ENCODE measurements at places on chromosomes 2 and 18.

GRCh38 chr2:129877795-129878775 lies 101.4 kb upstream of the RAB6C start:
- no peak for DNase-seq

GRCh38 chr2:218983263-218983933 lies 1.6 kb downstream of the FEV start:
- DNase-seq = peak; percentile 34

DNA sequence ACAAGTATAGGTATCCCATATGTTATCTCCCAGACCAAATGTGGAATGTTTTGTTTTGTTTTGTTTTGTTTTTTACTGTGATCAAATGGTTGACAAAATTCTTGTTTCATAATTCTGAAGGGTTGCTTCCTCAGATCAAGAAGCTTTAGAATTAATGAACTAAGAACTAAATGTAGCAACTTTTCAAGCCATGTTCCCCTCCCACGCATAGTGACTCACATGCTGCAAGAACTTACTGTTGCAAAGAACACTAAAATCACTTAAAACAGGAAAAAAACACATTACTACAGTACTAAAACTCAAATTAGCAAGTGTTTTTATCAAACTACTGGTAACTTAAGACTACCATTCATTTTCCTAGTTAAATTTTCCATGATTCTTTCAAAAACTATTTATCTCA lies 30.6 kb downstream of the HNRNPLL start:
- DNase-seq = no peak

- no peak for DNase-seq
Measured at GRCh38 chr2:65615602-65616001, 183.2 kb upstream of the SPRED2 start.

DNA sequence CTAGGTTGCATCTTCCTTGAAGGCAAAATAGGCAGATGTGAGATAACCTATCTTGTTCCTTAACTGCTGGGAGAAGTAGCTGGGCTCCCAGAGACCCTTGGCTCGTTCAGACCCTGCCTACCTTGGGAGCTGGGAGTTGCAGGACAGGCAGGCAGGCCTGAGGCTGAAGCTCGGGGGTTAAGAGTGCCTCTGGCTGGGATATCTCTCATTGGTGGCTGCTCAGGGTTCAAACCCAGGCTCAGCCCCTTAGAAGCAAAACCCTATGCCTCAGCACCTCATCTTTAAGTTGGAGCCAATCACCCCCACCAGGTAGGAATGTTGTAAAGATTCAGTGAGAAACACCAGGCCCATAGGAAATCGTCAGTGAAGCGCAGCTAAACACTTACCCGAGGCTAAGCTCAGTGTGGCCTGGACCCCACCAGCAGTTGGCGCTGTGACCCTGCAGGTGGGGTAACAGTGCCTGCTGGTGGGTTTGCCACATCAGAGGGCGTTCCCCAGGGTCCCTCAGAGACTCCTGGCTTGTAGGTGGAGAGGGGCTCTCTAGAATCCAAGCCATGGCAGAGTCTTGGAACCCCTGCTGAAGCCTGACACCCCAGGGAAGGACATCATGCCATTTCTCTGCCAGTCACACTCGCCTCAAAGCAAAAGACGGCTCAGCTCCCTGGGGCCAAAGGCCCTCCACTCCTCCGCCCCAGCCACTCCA lies 54.6 kb upstream of the GPR17 start:
- peak; percentile 75 for DNase-seq

DNA sequence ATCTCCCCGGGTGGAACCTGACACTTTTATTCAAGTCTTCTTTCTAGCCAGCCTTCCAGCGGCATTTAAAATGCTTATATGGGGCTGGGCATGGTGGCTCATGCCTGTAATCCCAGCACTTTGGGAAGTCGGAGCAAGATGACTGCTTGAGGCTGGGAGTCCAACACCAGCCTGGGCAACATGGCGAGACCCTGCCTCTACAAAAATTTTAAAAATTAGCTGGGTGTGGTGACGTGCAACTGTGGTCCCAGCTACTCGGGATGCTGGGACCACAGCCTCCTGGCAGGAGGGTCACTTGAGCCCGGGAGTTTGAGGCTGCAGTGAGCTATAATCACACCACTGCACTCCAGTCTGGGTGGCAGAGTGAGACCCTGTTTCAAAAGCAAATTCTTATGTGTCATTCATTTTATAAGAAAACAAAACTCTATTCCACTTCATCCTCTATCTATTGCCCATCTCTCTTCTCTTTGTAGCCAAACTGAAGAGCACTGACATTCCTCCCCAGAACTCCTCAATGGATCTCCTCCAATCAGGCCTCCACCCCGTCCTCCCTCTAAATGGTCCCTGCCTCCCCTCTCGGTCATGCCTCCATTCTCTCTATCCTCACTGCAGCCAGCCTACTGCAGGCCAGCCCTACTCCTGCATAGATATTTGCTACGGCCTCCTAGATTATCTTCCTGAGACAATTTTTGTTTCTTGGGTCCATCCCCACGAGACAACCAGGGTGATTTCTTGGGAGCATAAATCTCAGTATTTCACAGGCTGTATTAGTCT lies 18.0 kb upstream of the RHOB start:
- DNase-seq = no peak

DNA sequence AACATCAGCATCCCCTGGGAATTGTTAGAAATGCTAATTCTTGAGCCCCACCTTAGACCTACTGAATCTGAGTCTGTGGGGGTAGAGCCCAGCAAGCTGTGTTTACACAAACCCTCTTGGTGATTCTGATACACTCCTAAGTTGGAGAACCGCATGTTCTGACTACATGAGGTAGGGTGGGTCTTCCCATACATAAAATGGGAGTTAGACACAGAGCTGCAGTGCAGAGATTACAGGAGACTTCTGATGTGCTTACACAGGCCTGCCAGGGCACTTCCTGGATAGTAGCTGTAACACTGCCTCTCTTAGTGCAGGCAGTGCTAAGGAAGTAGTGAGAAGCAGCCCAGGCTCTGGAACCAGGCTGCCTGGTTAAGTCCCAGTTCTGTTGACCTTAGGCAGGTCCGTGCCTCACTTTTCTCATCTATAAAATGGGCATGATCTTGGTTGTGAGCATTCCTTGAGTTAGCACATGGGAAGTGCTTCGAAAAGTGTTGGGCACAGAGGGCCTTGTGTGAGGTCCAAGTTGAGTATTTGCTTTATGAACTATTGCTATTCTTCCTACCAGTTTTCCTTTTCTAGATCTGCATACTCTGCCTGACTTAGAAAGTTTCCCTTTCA lies 67.3 kb downstream of the GLI2 start:
- no peak for DNase-seq

DNA sequence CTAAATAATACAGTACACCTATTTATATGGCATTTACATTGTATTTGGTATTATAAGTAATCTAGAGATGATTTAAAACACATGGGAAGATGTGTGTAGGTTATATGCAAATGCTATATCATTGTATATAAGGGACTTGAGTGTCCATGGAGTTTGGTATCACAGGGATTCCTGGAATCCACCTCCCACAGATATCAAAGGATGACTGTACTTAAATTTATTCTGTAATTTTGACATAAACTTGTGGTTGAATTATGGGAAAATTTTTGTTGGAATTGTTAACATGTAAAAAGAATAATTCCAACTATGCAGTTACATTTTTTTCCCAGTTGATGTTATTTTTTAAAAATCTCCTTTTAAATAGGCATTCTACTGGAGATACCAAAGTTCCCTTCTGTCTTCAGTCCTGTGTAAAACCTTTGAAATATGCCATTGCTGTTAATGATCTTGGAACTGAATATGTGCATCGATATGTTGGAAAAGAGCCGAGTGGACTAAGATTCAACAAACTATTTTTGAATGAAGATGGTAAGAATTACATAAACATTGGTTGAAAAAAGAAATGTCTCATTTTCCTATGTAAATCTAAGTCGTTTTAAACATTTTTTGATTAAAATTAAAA lies 24.1 kb downstream of the GLS start:
- no peak for DNase-seq

GRCh38 chr18:22778996-22779395 lies 154.1 kb upstream of the RBBP8 start:
- DNase-seq = no peak

DNA sequence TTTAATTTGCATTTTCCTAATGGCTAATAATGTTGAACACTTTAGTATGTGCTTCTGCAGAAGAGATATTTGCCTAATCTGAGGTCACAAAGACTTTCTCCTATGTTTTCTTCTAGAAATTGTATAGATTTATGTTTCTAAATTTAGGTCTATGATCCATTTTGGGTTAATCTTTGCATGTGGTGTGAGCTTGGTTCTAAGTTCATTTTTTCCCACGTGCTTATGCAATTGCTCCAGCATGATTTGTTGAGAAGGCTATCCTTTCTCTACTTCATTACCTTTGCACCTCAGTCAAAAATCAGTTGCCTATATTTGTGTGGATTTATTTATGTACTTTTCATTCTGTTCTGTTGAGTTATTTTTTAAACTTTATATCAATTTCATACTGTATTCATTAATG lies 15.0 kb upstream of the RNF103 start:
- no peak for DNase-seq

GRCh38 chr2:102110171-102110570 lies 32.4 kb upstream of the IL1R1 start:
- DNase-seq = no peak

DNA sequence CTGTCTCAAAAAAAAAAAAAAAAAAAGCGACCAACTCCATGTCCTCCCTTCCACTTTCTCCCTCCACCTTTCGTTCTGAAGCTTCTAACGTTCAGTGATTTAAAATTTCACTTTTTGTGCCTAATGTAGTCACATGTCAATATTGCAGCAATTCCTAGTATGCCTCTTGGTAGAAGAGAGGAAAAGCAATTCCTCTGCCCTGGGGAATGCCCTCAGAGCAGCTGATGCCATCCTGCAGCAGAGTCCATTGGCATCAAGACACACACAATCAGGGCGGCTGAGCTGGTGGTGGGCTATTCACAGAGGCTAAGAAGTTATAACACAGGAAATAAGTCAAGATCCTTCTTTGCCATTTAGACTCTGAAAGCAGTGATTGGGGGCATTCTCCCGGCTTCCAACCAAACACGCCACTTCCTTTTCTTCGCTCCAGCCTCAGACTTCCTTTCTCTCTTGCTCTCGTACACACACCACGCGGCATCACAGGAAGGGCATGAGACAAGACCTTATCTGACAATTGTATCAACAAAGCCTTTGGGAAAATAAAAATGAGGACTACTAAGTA lies 71.9 kb downstream of the MOGAT1 start:
- peak; percentile 61 for DNase-seq

DNA sequence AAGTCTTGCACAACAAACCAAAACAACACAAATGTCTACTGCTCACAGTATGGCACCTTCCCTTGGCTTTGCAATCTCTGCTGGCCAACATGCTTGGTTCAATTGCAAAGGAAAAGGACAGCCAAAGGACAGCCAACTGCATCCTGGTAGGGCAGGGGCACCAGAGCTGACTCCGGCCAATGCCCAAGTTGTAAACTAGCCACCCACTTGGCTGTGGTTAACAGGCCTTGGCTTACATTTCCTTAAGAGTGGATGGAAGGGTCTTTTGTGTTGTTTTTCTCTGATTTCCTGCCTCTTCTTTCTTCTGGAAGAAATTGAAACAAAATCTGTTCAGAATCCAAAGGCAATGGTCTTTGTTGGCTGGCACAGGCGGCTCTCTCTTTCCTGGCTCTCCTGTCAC lies 119.1 kb upstream of the TRIB2 start:
- DNase-seq = no peak

DNA sequence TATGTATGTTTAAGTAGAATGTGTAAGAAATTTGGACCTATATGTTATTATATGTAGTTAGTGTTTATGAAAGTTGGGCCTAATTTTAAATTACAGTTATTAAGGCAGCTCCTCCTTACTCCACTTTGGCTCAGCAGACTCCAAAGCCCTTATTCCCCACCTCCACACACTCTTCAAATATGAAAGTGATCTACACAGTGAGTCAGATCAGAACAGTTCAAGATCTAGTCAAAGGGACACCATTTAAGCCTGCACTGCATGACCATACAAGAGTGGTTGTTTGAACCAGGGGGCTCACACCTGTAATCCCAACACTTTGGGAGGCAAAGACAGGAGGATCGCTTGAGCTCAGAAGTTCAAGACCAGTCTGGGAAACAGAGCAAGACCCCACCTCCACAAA lies 21.2 kb upstream of the PMAIP1 start:
- no peak for DNase-seq

DNA sequence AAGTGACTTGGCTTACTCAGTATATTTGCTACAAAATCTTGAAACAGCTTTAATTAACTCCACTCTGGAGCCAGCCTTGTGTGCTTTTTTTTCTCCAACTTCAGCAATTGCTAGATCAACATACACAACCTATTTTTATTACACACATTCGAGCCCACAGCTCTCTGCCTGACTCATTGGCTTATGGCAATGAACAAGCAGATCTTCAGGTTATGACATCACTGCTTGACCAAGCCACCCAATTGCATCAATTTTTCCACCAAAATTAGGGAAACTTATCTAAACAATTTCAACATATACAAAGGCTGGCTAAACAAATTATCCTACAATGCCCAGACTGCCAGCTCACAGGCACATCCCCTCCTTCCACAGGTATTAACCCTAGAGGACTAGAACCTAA lies 39.6 kb upstream of the PDK1 start:
- DNase-seq = no peak

GRCh38 chr18:59189008-59189407 lies 30.9 kb upstream of the GRP start:
- no peak for DNase-seq

DNA sequence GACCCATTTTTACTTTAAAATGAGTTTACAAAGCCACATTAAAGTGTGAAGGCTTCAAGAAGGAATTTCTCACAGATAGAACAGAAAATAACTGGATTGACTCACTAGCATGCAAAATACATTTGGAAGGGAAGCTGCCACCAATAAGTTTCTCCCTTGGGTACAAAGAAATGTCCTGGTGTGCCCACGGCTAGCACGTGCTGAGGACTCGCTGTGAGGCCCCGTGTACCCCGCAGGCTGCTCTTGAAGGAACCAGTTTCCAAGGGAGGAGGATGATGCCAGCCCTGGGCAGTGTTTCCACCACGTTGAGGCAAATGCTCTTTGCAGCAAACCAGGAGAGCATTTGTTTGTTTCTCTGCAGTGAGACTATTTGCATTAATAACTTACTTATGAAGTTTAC lies 207.3 kb downstream of the SH3RF3 start:
- no peak for DNase-seq

DNA sequence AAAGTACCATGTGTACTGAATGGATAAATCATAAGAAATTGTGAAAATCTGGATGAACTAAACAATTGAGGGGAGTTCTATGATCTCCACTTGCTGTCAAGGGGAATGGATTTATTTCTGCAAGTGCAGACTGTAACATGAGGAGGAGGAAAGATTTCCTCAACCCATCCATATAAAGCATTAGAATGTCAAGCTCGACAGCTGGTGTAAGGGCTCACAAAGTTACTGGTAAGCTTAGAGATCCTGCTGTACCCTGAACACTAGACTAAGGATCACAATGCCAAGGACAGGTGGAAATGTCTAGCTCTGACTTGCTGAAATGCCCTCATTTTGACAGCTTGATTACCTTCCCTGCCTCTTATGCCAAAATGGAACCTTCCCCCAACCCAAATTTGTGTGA lies 125.3 kb downstream of the TCF4 start:
- peak; percentile 79 for DNase-seq

GRCh38 chr18:74981476-74981875 lies 227.5 kb downstream of the PTGR3 start:
- DNase-seq = no peak

GRCh38 chr2:19021100-19021476 lies 337.3 kb downstream of the OSR1 start:
- DNase-seq = no peak

- no peak for DNase-seq
Measured at GRCh38 chr18:68406761-68407160, 308.1 kb downstream of the TMX3 start.

- DNase-seq = no peak
Measured at GRCh38 chr2:121635371-121635770, 13.9 kb downstream of the CLASP1 start.

- DNase-seq = no peak
Measured at GRCh38 chr18:63290821-63291200, 28.8 kb downstream of the BCL2 start.

All from kidney (tissue), 22 donors.